Activated T-cell treated with anti-CD3 and anti-CD28 coated beads, Interleukin-2, amount 50 U/mL, for 48 hours (primary cell): ENCODE measurements at places on chromosomes 7 and 10.

DNA sequence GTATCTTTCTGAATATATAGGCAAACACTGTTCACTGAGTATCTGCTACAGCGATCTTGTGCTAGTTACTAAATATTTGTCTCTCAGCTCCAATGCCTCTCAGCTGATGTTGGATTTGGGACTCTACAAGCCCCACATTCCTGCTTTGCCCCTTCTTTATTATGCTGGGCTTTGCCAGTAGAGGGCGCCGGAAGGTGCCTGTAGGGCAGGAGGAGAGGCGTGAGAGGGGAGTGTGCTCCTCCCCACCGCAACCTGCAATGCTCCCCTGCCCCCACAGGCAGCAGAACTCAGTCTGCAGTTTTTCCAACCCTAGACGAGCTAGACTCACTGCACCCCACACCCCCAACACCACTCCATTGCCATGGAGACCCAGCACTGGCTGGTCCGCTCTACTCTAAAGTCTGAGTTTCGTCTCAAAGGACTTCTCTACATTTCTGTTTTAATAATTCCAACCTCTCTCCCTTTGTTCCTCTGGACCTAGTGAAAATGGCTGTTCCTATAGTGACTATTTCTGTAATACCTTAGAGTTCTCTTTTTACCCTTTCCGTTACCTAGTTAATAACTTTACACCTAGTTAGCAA is 337.6 kb downstream of the CCSER2 start:
- peak; percentile 32 for DNase-seq

DNA sequence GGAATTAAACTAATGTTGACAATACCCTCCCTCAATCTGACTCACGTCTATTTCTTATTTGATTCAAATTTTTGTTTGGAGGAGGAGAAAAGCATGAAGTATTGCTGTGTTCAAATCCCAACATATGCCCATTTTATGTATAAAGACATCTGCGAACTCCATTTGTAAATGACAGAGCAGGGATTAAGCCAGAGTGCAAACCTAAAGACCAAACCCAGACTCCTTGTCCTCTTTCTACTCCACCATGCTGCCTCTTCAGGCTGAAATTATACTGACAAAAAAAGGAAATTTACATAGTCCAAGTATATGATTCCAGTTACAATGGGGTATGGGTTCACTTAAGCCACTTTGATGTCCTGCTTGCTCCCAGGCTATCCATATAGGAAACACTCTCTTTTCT is 383.1 kb downstream of the ADRA2A start:
- no peak for DNase-seq

GRCh38 chr10:114492351-114493037 is 88.2 kb upstream of the AFAP1L2 start:
- no peak for DNase-seq

DNA sequence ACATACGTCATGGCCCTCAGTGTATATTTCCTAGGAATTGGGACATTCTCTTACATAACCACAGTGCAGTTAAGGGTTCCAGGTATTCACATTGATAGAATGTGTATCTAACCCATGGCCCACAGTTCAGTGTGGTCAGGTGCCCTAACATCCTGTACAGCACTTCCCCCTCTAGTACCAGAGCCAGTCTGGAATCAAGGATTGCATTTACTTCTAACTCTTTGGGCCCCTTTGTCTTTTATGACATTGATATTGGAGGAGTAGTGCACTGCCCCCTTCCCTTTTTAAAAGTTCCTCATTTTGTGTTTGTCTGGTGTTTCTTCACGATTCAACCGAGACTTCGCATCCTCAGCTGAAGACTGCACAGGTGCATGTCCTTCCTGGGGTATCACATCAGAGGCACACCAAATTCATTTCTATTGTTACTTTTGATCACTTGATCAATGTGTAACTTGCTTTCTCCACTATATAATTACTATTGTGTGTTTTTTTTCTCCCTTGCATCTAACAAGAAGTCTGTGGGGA is 22.4 kb upstream of the NPFFR1 start:
- DNase-seq = no peak

- DNase-seq = no peak
Measured at GRCh38 chr7:67402280-67402679, 405.6 kb downstream of the TYW1 start.

- DNase-seq = no peak
Measured at GRCh38 chr10:32337350-32337749, 9.6 kb downstream of the EPC1 start.

DNA sequence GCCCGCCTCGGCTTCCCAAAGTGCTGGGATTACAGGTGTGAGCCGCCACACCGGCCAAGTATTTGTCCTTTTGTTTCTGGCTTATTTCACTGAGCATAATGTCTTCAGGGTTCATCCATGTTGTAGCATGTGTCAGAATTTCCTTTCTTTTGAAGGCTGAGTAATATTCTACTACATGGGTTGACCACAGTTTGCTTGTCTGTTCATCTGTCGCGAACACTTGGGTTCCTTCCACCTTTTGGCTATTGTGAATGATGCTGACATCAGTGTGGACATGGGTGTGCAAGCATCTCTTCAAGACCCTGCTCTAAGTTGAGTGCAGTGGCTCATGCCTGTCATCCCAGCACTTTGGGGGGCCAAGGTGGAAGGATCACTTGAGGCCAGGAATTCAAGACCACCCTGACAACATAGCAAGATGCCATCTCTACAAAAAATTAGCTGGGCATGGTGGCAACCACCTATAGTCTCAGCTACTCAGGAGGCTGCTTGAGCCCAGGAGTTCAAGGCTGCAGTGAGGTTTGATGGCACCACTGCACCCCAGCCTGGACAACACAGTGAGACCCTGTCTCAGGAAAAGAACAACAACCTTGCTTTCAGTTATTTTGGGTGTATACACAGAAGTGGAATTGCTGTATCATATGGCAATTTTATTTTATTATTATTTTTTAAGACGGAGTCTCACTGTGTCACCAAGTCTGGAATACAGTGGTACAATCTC is 17.0 kb downstream of the CHST12 start:
- DNase-seq = no peak

- no peak for DNase-seq
Measured at GRCh38 chr10:117078168-117078837, 59.8 kb downstream of the VAX1 start.

GRCh38 chr10:28542728-28543127 is 9.8 kb downstream of the WAC start:
- no peak for DNase-seq

DNA sequence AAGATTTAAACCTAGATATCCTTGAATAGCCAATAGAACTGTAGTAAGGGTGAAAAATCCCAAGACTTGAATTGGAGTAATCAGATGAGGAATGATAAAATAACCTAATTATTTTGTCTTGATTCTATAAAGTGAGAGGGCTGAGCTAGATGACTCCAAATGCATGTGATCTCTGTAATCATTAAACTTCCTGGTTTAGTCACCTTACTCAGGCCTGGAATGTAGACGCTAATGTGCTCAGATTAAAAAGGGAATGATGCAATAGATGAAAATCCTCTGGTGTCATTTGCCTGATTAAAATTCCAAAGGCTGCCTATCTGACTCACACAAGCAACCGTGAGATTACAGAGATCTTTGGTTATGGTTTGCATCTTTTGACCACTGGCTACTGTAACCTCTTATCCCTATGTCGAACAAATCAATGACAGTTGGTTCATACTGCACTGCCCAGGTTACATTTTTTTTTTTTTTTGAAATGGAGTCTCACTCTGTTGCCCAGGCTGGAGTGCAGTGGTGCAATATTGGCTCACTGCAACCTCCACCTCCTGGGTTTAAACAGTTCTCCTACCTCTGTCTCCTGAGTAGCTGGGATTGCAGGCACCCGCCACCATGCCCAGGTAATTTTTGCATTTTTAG is 2.9 kb upstream of the HKDC1 start:
- DNase-seq = no peak

DNA sequence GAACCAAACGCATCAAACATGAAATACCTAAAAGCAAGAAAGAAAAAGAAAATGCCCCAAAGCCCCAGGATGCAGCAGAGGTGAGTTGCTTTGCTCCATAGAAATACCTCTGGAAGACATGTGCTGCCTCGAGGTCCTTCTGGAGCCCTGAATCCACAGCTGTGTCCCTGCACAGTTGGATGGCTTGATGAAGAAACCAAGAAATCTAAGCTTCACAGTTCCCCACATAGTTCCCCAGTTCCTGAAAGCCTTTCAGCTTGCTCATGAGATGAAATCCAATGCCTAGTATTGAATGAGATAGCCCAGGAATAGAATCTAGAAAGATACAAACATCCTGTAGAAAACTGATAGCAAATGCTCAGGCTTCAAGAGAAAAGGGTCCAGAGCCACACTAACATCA is 182.8 kb downstream of the RTKN2 start:
- no peak for DNase-seq

- DNase-seq = no peak
Measured at GRCh38 chr7:78055599-78055998, 257.0 kb downstream of the PHTF2 start.

GRCh38 chr7:65907501-65908198 is 34.8 kb downstream of the VKORC1L1 start:
- no peak for DNase-seq

DNA sequence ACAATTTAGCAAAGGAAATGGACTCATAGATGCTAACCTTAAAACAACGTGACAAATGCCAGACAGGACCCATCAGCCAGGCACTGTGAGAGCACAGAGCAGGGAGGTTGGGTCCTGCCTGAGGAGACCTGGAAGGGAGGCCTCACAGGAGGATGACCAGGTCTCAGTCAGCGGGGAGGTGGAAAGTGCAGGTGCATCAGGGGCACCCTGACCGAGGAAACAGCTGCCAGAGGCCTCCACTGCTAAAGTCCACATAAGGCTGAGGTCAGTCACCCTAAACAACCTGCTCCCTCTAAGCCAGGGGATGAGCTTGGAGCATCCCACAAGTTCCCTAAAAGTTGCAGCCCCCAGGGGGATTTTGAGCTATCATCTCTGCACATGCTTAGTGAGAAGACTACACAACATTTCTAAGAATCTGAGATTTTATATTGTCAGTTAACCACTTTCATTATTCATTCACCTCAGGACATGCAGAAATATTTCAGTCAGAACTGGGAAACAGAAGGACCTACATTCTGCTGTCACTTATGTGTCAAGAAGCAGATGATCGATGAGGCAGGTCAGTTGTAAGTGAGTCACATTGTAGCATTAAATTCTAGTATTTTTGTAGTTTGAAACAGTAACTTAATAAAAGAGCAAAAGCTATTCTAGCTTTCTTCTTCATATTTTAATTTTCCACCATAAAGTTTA is 157.6 kb upstream of the LANCL2 start:
- no peak for DNase-seq

GRCh38 chr10:15222511-15222910 is 54.0 kb upstream of the NMT2 start:
- no peak for DNase-seq

DNA sequence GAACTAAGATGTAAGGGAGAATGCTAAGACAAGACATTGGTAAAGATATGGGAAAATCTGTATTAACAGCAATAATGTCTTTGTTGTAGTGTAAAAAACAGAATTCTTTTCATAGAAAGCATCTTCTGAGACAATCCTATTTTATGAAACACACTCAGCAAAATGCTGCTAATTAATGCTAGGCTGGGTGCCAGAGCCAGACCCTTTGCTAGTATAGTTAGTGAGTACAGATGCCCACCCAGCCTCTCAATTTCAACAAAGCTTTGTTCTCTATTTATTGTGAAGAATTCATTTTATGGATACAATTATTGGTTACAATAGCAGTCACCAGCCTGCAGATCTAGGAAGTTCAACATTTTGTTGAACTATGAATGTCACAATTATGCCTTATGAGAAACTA is 131.0 kb downstream of the SEM1 start:
- DNase-seq = no peak

DNA sequence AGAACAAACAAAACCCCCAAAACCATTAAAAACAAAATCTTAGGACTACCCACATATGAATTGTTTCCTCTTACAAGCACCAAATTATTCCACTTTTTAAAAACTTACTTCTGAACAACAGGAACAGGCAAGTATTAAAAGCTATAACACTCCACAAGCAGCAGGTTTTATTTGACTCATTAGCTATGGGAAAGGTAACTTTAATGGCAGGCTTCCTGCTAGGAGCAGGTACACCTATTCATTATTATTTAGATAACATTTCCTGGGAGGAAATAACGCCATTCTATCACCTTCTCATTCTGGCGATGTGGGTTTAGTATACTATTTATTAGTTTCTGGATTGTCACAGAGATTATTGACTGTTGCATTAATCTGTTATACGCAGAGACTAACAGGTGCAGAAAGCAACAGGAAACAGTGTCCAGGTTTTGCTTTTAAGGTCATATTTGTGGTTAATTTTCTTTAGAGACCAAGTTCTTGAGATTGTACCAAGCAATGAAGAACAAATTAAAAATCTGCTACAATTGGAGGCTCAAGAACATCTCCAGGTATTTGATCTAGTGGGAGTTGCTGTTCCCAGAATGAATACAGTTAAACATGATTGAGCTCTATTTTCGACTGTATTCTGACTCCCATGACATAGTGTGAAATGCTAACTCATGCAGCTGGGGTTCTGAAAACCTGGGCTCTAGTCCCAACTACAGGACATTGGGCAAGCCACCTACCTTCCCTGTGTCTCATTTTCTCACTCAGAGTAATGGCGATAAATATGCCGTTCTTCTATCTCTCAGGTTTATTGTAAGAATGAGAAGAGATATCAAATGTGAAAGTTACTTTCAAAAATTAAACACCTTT is 2.0 kb downstream of the CPA2 start:
- no peak for DNase-seq

DNA sequence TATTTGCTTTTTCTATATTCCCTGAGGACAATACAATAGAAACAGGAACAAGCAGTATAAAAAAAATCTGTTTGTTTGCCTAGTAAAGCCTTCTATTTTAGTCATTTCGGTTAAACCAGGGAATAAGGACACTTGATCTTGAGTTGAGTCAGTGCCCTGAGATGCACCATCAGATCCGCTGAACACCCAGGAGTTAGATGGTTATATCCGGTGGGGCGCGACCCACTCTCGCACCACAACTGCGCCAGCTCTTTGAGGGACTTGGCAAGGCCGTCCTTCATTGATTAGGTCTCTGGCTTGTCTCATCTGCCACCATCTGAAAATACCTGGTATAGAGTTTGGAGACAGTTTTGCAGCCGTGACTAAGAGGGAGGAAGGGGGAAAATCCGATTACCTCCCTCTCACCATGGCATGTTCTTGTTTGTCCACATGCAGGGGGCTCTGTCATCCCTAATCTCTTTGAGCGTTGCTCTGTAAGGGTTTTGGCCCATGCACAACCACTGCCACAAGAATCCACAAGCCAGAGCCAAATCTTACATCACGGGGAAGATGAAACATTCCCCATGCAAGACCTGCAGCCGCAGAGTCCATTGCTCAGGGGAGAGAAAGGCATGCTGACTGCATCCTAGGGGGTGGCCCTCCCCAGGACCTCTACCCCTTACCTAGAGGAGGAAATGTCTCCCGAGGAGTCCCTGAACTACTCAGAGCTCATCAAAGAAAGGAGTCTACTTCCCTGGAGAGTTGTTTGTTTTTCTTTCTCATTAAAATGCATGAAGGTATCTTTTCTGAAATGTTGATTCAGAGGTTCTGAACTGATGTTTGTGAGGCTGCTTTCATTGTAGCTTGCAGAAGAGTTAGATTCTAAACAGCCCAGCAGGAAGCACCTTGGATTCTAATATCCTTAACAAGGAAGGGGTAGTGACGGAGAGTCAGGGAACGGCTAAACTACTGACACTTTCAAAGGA is 101.6 kb upstream of the FAM171A1 start:
- DNase-seq = no peak

GRCh38 chr10:43304687-43305333 is 37.9 kb upstream of the RASGEF1A start:
- peak; percentile 72 for DNase-seq

GRCh38 chr10:69865450-69865849 is 63.7 kb downstream of the COL13A1 start:
- no peak for DNase-seq

- DNase-seq = peak; percentile 84
Measured at GRCh38 chr7:2670720-2671391, 17.1 kb upstream of the AMZ1 start.

- no peak for DNase-seq
Measured at GRCh38 chr10:82037076-82037475, 162.1 kb downstream of the NRG3 start.
